Activated gamma-delta T cell (primary cell): ENCODE measurements at places on chromosomes 12 and 14.

- DNase-seq, result no peak
Observed at GRCh38 chr12:76003355-76003638, 28.3 kb downstream of the PHLDA1 start.

DNA sequence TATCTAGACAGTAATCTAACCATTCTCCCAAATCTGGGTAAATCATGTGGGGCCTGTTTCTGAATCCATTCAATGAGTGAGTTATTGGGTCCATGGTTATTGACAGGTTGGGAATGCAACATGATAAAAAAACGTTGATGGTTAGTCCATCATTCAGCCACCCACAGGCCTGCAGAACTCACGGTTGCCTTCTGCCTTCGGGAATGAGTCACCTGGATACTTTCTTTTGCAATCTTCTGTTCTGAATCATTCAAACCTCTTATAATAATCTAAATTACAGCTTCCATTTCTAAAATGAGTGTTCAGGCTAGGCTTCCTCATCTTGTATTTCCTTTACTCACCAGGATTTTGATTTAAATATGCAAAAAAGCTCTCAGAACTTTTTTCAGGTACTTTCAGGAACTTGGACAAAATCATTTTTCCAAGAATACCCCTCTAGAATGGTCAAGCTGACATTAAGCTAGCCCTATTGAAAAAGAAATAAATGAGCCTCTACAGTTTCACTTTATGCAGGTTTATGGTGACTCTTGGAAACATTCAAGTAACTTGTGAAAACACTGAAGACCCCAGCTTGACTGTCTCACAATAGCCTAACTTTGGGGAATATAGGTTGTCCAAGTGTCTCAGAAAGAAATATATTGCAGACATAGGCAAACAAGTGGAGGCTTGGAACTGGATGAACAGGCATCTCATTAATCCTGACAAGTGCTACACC, 94.4 kb downstream of the KCNK10 start:
- no peak for DNase-seq

- no peak for DNase-seq
Observed at GRCh38 chr12:95884998-95885397, 26.2 kb downstream of the SNRPF start.

DNA sequence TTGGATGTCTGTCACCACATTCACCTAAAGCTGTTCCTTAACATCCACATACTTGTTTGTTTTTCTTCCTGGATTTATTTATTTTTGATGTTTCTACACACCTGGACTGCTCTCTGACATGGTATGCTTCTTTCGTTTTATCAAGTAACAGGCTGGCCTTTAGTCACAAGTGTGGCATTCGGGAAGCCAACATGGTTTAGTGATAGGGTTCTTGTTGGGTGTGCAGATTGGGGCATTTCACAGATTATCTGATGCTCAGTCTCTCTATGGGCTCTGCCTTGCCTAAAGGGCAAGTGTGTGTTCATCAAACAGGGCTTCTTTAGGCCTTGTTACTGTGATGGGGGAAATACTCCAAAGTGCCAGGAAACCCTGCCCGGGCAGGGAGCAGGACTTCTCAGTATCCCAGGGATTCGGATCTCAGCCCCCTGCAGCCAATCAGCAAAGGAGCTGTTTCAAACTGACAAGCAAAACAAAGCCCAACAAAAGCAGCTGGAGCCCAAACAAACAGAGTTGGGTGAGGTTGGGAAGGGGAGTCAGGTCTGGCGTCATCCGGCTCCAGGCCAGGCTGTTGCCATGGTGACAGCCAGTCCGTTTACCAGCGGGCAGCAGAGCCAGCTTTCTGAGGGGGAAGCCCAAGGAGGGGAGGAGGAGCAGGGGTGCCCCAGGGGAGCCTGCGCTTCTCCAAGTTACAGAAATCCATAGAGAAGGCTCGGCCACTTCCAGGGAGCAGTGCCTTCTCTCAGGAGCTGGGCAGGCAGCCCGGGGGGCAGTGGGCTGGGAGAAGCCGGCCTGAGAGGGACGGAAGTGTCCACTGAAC, 31.9 kb downstream of the FOS start:
- no peak for DNase-seq

DNA sequence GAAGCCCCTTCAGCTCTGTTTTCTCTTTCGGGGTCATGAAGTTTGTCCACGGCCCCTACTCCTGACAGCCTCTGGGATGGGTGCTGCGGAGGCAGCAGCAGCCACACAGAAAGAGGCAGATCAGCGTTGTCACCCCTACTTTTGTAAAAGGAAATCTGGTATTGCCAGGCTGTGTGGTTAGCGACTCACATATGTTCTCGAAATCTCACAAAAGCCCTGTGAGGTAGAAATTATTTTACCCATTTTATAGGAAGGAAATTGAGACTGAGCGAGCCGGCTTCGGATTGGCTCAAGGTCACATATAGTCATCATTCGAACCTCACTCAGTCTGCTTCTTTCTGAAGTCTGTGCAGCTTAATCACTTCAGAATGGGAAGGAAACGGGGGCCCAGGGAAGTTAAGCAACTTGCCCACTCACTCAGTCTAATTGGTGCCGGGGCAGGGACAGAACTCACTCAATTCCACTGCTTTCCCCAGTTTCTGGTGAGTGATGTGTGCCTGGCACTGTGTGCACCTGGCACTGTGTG, 1.1 kb upstream of the CKAP4 start:
- DNase-seq, result no peak

- DNase-seq, result no peak
Observed at GRCh38 chr12:82440885-82441284, 82.6 kb downstream of the METTL25 start.

DNA sequence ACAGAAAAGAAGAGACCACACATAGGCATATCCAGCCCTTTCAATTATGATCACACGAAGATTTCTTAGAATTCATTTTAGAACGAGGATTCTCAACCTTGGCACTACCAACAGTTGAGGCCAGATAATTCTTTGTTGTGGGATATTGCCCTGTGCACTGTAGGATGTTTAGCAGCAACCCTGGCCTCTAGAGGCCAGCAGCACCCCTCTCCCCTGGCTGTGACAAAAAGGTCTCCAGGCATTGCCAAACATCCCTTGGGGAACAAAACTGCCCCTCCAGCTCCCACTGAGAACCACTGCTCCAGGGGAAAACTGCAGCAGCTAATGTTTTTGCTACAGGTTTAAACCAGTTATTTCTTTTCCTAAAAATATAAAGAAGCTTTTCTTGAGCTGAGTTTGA, 7.1 kb downstream of the NT5DC3 start:
- no peak for DNase-seq

GRCh38 chr12:121839993-121840761, 18.5 kb downstream of the HPD start:
- no peak for DNase-seq

- DNase-seq, result no peak
Observed at GRCh38 chr12:12560587-12561370, 1.9 kb downstream of the DUSP16 start.

DNA sequence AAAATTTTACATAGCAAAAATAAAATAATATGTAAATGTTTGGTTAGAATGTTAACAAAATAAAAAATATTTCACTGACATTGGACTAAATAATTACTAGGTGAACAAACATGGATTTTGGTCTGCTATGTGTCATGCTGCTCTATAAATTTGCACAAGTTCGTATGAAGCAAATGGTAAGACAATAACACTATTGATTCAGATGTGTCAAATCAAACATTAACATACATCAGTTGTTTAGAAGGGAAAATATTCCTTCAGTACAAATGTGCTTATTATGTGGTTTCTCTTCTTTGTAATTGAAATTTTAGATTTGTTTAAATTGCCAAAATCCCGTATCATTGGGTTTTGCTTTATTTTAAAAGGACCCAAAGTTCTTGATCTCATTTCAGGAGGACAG, 46.9 kb downstream of the PAWR start:
- DNase-seq, result no peak

GRCh38 chr14:90820958-90821357, 4.7 kb upstream of the TTC7B start:
- DNase-seq, result peak; percentile 61

- DNase-seq, result no peak
Observed at GRCh38 chr14:95163666-95164065, 6.3 kb upstream of the DICER1 start.

DNA sequence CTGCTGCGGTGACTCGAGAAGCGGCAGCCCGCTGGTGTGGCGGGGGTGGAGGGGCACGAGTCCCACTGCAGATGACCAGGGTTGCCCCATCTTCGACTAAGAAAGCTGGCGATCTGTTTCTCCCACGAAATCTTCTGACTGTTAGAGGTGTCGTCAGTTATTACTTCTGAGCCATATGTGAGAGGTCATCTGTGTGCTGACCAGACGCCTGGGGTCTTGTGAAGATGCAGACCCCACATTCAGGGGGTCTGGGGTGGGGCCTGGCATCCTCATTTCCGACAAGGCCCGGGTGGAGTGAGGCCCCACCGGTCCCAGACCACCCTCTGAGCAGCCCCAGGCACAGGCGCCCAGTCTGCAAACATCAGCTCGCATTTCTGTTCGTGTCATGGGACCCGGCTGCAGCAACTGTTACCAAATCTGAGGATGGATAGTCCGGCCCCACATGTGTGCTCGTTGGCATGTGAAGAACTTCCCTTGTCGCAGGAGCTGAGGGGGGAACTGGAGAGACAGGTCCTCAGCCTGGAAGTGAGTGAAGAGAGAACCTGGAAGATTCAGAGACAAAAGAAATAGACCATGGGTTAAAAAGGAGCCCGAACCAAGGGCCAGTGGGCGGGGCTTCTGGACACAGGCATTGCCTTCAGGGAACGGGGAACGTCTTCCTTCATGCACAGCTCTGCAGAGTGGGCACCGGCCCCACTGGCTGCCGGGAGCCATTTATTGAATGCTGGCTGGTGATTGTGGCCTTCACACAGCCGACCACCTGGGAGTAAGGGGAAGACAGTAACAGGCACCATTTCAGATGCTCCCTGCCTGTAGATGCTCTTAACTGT, 135.2 kb downstream of the ADGRD1 start:
- no peak for DNase-seq

- DNase-seq, result no peak
Observed at GRCh38 chr14:60644666-60645065, 4.6 kb downstream of the SIX1 start.

DNA sequence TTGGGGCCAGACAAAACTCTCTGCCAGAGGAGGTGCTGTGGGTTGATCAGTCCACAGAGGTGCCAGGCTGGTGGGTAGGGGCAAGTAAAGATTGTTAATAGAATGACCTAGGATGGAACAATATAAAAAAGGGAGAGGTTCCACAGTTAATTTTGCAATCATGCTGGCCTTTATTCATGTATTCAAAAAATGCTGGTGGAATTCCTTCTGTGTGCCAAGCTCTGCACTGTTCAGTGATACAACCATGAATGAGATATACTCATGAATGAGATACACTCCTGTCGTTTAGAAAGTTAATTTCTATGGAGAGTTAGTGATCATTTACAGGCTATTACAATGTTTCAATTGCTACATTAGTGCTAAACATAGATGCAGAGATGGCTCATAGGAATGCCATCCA, 252.6 kb upstream of the RMST start:
- DNase-seq, result no peak

DNA sequence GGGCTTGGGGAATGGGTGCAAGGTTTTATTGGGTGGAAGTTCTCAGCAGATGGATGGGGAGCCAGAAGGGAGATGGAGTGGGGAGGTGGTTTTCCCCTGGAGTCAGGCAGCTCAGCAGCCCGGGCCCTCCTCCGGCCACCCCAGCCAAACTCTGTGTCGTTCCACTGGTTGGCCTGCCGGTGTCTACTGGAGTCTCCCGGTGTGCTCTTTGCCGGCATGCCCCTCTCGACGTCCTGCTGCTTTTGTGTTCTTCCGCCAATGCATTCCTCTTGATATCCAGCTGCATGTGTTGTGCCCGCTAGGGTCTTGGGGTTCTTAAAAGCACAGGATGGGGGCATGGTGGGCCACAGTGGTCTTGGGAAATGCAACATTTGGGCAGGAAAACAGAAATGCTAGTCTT, 72.8 kb downstream of the SEC23A start:
- DNase-seq, result no peak

- no peak for DNase-seq
Observed at GRCh38 chr14:74442757-74443156, 16.7 kb upstream of the SYNDIG1L start.

GRCh38 chr12:1796515-1797010, 23.8 kb upstream of the LRTM2 start:
- no peak for DNase-seq

GRCh38 chr12:65335981-65336380, 57.5 kb downstream of the MSRB3 start:
- no peak for DNase-seq

GRCh38 chr14:74400919-74401503, 25.0 kb downstream of the SYNDIG1L start:
- DNase-seq, result no peak

DNA sequence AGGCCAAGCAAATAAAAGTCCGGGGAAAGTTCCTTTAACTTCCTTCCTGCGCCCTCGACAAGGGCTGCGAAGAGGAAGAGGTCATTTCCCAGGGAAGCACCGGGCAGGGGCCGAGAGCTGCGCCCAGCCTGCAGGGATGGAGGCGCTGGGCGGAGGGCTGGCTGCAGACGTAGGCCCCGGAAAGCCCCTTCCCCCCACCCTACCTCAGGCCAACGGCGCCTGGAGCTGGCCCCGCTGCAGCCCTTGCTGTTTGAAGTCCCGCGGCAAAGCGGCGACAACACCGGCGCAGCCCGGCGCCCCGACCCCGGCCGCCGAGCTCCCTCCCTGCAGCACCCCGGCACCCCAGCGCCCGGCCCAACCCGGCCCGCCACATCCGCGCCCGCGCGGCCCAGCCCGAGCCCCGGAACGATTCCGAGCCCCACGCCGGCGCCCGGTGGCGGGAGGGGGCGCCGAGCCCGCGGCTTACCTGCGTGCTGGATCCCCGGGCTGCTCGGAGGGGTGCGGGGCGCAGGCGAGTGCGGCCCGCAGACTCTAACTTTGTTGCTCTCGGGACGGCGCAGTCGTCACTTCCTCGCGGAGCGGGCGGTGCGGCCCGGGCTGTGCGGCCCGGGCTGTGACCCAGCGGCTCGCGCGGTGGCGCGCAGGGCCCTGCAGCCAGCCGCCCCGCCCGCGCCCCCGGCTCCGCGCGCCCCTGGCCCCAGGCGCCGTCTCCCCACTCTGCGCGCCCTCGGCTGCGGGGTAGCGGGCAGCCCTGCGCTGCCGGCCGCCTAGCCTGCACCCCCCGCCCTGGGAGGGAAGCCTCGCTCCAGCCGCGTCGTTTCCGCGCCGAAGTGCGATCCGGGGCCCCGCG, 64.8 kb upstream of the PTGR2 start:
- DNase-seq, result peak; percentile 64

DNA sequence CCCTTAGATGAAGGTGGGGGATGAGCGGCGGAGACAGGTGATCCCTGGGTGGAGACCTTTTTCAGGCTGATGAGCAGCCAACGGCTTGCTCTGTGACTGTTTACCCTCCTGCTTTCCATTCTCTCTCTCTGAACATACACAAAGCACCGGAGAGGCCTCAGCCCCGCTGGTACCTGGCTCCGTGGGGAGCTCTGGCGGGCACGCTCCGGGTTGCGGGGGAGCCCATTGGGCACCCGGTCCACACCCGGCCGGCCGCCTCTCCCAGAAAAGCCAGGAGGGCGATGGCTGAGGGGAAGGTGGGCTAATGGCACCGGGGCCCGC, 545 bp downstream of the SMARCC2 start:
- no peak for DNase-seq

GRCh38 chr14:52060080-52060479, 8.8 kb downstream of the NID2 start:
- DNase-seq, result no peak
